RPMI7951 (cell line): ENCODE measurements at places on chromosomes 11 and 22. TPM values are rescaled to one million over a fixed set of nuclear protein-coding genes. Genes with fewer than 3 reads are reported as not detected.

The ANGPTL5 gene
- not detected in 2 replicates for total RNA-seq

- no peak for DNase-seq
Observed at GRCh38 chr11:19506816-19507486, 205.7 kb upstream of the NAV2 start.

DNA sequence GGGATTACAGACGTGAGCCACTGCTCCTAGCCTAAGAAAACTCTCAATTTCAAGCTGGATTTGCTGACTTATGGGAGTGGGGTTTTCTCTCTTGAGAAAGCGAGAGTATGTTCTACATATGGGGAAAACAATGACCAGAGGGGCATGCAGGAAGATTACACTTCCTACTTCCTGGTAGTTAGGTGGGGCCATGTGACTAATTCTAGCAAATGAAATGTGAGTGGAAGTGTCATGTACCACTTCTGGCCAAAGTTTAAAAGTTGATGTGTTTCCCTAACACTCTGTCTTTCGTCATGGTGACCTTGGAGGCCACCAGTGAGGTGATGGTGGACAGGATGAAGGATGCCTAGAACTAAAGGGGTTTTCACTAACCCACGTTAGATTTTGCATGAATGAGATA, 50.5 kb downstream of the PARVG start:
- DNase-seq: no peak

GRCh38 chr22:45968751-45969413, 8.1 kb downstream of the WNT7B start:
- peak; percentile 98 for DNase-seq

GRCh38 chr11:116721988-116722387, 50.8 kb downstream of the BUD13 start:
- DNase-seq: no peak

GRCh38 chr11:93757924-93758865, 16.7 kb downstream of the C11orf54 start:
- DNase-seq: no peak
